ENCODE measurements at places on chromosomes 2 and 18.

DNA sequence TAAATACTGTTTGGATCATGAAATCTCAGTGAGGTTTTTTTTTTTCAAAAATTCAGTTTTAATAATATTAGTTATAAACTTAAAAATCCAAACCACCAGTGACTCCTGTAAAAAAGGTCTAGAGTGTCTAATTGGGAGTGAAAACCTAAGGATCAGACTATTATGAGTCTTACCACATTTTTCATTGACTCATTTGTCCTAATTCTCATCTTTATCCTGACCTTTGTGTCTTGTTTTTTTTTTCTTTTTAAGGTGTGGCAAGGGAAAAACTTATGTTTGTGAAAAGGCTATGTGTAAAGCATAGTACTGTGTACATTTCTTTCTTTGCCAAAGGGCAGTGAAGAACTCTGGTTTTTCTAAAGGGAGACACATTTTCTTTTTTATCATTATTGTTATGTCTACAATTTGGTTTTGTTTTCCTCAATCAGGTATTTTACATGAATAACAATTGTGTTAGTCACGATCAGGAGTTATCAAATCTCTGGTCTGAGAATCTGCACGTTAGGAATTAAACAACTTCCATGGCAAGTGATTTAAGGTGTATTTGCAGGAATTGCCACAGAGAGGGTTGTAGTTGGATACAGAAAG is 52.6 kb downstream of the RHBDD1 start:
- DNase-seq: peak; percentile 4

GRCh38 chr2:85611705-85612587 is at the start of gene C2orf68:
Gene C2orf68, minus strand, starts transcription at chr2:85612066. Its CDS starts 82 bp downstream, at chr2:85611984.
- DNase-seq: peak; percentile 84

DNA sequence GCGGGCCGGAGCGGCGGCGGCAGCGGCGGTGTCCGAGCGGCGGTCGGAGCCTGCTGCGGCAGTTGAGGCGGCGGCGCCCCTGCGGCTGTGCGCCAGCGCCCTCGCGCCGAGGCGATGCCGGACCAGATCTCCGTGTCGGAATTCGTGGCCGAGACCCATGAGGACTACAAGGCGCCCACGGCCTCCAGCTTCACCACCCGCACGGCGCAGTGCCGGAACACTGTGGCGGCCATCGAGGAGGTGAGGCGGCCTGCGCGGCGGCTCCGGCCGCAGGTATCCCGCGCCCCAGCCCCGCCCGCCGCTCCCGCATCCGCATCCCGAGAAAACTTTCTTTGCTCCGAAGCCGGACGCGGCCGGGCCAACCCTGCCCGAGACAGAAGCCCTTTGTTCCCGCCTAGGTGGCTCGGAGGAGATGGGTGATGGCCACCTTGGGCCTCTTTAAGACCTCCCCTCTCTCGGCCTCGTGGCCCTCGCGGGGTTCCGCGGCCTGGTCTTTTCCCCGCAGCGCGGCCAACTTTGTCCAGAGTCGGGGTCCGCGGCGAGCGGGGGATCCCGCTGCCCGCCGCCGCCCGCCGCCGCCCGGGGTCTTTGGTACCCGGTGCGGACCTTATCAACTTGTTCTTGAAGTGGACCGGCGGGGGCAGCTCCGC is 504 bp downstream of the ASAP2 start:
- DNase-seq: peak; percentile 50

- no peak for DNase-seq
These were observed 55.9 kb downstream of the LDAH start for GRCh38 chr2:20766798-20767644.

- DNase-seq: no peak
These were observed 36.4 kb downstream of the TSN start for GRCh38 chr2:121791801-121792221.

DNA sequence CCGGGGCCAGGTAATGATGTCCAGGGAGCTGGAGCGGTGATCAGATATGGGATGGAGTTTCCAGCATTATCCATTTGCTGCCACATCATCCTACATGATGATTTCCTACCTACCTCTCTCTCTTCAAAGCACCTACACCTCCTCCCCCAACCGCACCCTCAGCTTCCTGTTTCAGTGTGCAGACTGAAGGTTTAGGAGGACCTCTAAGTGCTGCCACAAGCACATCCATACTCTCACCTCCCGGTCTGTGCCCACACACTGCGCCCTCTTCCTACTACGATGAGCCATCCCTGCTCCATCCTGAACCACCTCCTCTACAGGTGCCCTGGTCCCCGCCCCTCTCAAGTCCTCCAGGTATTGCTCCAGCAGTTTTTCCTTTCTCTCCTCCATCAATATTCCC is 123.7 kb downstream of the ALPK2 start:
- no peak for DNase-seq

DNA sequence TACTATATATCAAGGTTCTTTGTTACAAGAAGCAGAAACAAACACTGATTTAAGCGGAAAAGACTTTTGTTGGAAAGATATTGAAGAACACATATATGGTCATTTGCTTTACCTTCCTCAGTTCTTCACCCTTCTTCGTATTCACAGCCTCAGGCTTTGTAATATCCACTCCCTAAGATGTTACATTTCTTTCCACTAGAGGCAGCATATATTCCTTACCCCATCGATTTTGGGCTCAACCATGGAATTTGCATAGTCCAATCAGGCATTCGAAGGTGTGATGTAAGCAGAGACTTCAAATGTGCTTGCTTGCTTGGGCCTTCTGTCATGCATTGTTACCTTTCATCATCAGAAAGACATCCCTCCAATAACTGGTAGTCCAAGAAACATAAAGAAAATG is 287.4 kb downstream of the PID1 start:
- no peak for DNase-seq

DNA sequence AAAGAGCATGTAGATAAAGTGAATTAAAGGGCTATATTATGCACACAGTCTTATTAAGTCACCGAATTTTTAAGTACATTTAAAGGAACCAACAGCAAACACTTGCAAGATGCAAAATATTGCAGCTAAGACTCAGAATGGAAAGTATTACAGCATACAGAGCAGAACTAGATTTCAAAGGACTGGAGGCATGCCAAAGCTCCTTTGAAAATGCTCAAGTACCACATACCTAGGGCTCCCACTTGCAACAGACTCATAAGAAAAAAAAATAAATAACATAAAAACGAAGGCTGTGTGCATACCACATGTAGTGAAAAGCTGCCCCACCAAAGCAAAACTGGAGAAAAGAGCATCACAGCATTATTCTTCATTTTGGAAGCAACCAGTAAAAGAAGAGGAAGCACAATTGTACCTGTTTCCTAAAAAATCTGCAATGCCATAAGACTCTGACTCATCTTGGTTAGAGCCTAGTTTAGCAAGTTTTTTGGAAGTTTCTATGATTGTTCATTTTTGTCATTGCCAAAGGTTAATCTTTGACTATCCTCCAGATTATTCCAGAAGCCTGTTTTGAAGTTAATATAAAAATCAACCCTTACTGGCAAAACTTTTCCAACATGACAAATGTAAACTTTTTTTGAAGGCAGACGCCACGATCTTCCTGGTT is 306.0 kb upstream of the COL3A1 start:
- DNase-seq: peak; percentile 21

GRCh38 chr2:114537777-114538176 is 95.3 kb downstream of the DPP10 start:
- no peak for DNase-seq

DNA sequence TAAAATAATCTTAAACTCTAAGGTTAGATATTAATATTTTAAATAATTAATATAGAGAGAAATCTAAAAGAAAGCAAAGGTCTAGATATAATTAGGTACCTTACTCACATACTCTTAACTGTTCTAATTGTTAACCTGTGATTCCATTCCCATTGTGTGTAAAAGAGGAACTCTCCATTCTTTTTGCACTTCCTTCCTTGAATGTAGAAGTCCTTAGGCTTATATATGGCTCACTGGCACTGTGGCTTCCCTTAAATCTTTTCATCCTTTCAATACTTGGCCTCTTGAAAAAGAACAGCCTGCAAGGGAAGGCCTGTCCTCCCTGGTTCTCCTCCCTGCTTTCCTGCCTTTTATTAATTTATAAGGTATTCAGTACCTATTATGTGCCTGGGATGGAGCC is 182.8 kb upstream of the FOSL2 start:
- DNase-seq: no peak

- no peak for DNase-seq
These were observed 1.3 kb upstream of the ZNF24 start for GRCh38 chr18:35345460-35345921.

DNA sequence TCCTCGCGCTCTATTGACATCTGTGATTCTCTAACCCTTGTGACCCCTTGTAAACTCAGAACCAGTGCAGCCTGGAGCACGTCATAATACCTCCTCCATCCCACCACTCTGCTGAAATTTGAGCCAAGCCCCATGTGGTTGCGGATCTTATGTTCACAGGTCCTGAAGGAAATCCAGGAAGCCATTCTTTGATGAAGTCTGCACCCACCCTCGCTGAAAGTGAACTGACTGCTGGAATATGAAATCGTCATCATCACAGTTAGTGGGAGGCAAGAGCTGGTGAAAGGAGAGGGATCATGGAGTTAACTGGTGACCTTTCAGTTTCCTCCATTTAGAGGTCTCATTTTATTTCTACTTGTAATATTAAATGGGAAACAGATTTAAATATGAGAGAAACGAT is 21.6 kb downstream of the ZEB2 start:
- no peak for DNase-seq

GRCh38 chr2:220499225-220499624 is 871.8 kb downstream of the SLC4A3 start:
- peak; percentile 58 for DNase-seq

All from Daoy (cell line).